ENCODE measurements at places on chromosomes 3 and 15.
A peak's percentile ranks its signal among the peaks of the same experiment; 100 is the strongest.

DNA sequence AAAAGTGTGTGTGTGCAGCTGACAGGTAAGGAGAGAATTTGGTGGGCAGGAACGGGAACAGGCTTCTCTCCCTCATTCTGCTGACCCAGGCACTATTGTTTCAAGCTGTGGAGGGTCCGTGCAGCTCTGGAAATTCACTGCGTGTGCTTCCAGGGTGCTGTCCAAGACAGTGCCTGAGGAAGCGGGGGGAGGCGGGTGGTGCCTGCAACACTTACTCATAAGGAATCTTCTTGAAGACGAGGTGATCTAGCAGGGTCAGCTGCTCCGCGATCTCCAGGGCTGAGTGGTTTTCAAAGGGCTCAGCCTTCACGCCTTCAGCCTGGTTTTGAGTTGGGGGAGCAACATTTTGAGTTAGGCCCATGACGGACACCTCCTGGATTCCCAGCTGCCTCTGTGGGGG is 46.6 kb upstream of the CTSH start:
- DNase-seq = peak; percentile 47

DNA sequence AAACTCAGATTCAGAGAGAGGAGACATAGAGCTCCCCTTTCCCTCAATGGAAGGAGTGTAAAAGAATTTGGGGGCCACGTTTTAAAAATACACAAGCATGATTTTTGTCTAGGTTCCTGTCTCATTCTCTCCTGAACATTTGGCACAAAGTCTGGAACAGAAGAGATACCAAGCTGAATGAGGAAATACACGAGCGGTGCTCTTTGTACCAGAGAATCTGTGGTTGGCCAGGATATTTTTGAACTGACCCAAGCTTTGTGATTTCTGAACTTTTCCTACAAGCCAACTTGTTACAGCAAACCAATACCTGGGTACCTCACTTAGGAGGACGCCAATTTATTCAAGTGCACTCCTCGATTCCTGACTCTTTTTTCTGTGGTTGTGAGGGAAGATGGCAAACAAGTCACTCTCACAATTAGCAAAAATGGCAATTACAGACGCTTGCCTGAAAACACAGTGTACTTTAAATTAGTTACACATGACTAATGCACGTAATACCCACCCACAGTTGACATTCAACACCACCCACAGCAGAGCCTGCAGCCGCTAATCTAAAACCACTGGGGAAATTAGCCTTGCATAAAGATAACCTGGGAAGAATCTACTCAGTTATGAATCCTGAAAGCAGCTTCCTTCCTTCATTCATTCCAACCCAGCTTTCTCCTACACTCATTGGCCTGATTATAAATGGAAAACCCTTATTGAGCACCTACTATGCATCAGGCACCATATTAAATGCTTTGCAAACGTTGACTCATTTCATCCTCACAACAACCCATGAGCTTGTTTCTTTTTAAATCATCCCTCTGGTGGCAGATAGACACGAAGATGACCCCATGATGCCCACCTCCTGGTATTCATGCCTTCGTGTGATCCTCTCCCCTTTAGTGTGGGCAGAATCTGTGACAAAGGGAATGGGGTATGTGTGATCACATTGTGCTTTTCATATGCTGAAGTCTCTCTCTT is 293.5 kb downstream of the KBTBD8 start:
- DNase-seq = peak; percentile 4

DNA sequence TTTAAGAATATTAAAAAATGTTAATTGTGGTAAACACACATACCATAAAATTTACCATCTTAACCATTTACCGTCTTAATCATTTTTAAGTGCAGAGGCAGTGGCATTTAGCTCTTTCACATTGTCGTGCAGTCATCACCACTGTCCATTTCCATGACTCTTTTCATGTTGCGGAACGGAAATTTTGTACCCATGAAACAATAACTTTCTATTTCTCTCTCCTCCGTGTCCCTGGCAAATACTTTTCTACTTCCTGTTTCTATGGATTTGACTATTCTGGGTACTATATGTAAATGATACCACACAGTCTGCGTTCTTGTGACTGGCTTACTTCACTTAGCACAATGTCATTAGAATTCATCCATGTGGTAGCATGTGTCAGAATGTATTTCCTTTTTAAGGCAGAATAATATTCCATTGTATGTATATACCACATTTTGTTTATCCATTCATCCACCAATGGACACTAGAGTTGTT is 27.9 kb downstream of the AKAP13 start:
- no peak for DNase-seq

- no peak for DNase-seq
Observed at GRCh38 chr15:97875025-97875512, 85.4 kb upstream of the ARRDC4 start.

GRCh38 chr15:46636206-46636605 is 1001.4 kb downstream of the SQOR start:
- DNase-seq = no peak

DNA sequence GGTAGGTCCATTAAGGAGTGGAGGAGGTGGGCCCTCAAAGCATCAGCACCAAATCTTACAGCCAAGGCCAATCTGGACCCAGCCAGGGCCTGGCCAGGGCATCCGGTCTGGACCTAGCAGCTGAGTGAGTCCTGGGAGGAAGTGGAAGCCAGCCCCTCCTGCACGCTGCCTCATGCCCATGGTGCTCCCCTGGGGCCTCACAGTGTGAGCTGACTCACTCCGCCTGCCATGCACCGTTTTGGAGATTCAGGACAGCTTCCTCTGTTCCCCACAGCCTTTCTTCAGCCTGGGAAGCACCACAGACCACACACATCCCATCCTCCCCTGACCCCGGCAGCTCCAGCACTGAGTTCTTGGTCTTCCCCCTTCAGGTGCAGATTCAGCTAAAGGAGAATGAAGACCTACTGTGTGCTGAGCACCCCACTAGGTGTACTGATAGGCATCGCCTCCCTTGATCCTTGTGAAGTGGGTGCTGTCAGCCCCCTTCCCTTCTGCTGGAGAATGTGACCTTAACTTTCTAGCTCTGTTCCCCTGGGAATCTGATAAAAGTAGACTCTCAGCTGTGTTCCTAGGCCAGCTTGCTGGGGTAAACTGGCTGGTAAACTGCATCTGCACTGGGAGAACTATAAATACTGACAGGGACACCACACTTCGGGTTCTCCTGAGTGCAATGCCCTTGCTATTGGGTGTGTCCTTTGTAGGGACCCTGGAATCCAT is 36.8 kb upstream of the SEC13 start:
- DNase-seq = peak; percentile 88

- peak; percentile 82 for DNase-seq
Observed at GRCh38 chr3:151837057-151837456, 23.1 kb downstream of the AADAC start.

DNA sequence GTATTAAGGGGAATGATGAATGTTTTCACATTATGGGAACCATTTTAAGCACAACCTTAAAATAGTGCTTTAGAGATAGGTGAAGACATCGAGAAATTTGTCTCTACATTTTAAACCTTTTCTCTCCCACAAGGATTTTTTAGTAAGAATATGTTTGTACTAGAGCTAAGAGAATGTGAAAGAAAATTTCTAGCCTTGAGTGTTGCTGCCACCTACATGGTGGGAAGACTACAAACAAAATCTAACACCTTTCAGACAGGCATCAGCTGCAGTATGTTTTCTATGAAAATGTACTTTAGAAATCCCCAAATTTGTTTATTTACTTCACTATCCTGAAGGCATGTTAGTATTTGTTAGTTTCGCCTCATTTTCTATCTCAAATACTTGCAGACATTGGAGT is 247.4 kb downstream of the WDR72 start:
- DNase-seq = no peak

GRCh38 chr3:156867920-156868319 is 41.8 kb downstream of the LEKR1 start:
- DNase-seq = no peak

GRCh38 chr3:129593230-129593594 is 13.3 kb downstream of the PLXND1 start:
- DNase-seq = no peak

DNA sequence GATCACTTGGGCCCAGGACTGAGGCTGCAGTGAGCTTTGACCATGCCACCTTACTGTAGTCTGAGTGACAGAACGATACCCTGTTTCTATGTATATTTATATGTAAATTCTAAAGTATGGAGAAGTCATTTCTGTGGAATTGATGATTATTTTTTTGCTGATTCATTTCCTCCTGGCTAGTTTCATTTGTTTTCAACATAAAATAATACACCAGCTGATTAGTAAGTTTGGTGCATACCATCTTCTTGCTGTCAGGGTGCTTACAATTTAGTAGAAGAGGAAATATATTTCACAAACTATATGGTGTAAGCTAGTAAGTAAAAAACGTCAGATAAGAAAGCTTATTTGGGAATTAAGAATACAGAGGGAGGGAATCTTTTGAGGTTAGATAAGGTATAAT is 36.0 kb downstream of the SLC25A26 start:
- DNase-seq = peak; percentile 15

DNA sequence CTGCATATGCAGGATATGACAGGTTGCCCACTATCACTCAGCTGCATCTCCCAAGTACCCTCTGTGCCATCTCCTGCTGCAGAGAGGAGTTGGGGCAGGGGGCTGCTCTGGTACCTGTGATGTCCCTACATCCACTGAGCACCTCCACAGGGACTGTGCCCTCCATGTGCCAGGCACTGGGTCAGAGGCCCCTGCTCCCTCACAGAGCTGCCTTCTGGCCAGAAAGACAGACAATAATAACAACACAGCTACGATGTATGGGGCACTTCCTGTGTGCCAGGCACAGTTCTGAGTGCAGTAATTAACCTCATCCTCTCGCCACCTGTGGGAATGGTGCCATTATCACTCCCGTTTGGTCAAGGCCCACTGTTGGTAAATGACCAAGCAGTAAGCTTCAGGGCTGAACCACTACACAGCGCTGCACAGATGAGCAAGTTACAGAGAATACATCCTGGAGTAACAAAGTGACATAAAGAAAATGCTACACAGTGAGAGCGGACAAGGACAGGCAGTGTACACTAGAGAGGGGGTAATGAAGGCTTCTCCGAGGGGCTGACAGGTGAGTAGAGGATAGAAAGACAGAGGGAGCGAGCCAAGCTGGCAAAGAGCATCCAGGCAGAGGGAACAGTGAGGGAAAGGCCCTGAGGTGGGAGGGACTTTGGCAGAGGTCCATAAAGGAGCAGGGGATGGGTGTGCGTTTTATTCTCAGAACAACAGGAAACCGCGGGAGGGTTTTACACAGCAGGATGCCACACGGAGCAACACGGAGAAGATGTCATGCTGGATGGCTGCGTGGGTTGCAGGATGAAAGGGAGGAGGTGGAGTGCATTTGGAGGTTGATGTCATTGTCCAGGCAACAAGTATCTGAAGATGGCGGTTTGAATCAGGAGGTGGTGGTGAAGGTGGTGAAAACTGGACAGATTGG is 13.6 kb downstream of the WNT7A start:
- no peak for DNase-seq

DNA sequence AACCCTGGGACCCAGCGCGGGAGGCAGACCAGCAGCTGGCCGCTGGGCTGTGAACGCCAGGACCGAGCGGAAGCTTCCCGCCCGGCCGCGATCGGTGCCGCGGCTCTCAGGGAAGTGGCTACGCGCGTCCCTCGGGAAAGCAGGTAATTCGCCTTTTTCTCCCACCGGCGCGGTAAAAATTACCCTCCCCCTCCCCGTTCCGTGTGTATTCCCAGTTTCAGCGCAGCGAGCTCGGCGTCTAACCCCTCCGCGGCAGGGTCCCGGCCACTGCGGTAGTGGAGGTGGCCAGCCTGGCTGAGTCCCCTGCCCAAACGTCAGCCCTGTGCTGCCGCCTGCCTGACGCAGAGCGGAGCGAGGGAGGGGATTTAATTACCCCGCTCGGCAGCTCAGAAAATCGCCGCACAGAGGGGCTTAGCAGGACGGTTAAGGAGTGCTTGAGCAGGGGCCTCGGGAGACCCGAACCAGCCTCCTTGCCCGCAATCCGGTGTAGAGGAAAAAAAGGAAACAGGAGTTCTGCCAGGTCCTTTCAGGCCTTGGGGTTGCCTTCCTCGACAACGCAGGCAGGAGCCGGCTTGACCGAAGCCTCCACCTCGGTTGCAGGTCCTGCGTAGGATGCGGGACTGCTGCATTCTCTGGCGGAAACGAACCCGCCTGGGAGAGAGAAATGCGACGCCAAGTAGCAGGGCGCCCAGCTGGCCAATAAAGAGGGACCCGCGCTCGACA is 2.9 kb downstream of the GATA2 start:
- no peak for DNase-seq

DNA sequence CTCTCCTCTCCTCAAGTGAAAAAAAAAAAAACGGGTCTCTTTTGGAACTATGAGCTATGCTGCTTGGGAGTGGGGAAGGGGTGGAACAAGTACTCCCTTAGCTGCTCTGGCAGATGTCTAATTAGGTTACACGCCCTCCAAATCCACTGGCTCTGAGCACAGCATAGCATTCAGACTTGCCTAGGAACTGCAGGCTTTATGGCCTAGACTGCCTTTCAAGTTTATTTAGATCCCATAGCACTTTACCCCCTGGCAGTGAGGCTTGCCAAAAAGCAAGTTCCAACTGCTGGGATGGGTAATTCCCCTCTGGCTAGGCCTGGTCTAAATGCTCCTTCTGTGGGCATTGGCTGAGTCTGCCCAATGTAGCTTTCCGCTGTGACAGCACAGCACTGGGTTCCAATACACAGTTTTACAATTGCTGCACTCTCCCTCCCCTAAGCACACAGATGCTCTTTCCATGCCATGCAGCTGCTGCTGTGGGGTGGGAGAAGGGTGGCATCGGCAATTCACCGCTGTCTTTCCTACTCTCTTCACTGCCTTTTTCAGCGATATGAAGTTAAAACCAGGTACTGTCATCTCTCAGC is 152.8 kb downstream of the KCNAB1 start:
- no peak for DNase-seq

- no peak for DNase-seq
Observed at GRCh38 chr3:43769885-43770425, 79.2 kb downstream of the ABHD5 start.

- DNase-seq = no peak
Observed at GRCh38 chr15:60563539-60564404, 84.8 kb upstream of the ICE2 start.

GRCh38 chr3:185778094-185778493 is 46.7 kb downstream of the IGF2BP2 start:
- DNase-seq = no peak

GRCh38 chr3:177771780-177772179 is 574.5 kb upstream of the TBL1XR1 start:
- DNase-seq = no peak

Data from fibroblast of mammary gland (primary cell).